ENCODE measurements at places on chromosomes 6 and 20. TPM values are rescaled to one million over a fixed set of nuclear protein-coding genes. Genes with fewer than 3 reads are reported as not detected.

- DNase-seq: no peak
Measured at GRCh38 chr6:157558487-157559200, 177.7 kb downstream of the ZDHHC14 start.

DNA sequence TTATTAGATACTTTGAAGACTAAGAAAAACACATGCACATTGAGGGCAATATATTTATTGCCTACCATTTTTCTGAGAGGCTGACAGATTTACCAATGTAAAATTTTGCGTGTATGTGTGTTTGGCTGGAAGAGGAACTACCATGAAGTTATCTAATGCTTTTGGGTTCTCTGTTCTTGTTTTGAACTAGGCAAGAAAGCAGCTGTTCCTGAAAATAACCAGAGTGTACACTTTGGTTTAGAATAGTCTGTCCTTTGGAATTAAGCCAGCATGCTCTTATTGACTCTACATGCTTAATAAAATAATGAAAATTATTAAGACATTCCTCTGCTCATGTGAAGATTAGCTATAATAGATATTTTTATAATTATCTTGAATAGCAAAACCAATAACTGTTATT lies 129.2 kb downstream of the MYB start:
- no peak for DNase-seq

DNA sequence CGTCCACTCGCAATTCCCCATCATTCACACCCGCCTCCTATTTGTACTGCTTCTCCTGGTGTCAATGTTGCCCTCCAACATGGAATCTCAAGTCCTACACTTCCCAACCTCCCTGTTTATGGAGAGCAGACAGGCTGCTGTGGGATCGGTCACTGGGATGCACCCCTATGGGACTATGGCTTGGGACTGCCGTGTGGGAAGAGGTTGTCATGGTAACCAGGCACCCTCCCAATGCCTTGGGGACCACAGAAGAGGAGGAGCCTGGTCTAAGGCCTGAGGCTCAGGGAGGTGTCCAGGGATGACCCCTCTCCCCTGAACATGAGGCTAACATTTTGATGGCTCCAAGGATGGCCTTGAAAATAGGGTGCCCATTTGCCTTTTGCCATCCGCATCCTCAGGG lies 116.6 kb upstream of the CST7 start:
- no peak for DNase-seq

GRCh38 chr6:37241775-37242428 lies 15.7 kb upstream of the TBC1D22B start:
- DNase-seq: no peak

GRCh38 chr6:74631564-74631963 lies 574.3 kb downstream of the COL12A1 start:
- DNase-seq: no peak

- no peak for DNase-seq
Measured at GRCh38 chr6:31874836-31875572, 3.8 kb downstream of the SLC44A4 start.

DNA sequence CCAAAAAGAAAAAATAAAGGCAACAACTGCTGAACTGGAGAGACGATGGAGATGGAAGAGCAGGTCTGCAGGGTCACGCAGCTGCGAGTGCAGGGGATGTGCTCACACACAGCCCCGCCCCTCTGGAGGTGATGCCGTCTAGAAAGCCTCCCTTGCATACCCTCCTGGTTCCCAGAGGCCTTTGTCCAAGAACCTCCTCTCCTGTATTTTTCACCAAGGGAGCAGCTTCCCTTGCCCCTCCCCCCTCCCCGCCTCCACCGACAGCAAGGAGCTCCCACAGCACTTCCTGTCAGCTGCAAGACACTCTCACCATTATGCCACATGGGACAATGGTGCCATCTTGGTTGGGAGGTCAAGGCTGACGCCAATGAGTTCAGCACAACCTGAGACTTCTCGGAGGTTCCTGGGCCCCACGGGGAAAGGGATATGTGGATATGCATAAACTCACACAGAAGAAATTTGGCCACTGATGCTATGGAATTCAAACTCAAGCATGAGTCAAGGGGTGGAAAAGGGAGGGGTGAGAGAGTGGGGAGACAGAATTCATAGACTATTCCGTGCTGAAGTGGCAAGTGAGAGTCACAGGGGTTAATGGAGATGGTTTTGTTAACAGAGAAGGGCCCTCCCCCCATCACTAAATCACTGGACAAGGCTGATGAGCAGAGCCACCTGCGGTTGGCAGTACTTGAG lies 132.9 kb downstream of the SCML4 start:
- DNase-seq: no peak

GRCh38 chr6:41459738-41460137 lies 86.4 kb upstream of the FOXP4 start:
- DNase-seq: no peak

DNA sequence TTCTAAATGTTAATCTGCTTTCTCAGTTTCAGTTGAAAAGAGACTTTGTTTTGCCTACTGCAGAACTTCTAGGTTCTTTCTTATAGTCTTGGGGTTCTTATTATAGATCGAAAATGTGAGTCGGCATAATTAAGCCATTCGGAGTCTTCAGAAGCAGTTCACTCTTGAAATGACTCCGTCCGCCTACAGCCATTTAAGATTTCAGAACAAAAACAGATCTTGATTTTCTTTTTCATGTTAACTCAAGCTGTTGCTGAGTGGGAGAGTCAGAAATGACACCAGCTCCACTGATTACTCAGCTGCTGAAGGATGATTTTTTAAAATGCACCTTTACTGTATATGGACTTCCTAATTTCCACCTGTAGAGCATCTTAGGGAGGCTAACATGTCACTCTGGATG lies 15.9 kb downstream of the PRDM1 start:
- DNase-seq: no peak

DNA sequence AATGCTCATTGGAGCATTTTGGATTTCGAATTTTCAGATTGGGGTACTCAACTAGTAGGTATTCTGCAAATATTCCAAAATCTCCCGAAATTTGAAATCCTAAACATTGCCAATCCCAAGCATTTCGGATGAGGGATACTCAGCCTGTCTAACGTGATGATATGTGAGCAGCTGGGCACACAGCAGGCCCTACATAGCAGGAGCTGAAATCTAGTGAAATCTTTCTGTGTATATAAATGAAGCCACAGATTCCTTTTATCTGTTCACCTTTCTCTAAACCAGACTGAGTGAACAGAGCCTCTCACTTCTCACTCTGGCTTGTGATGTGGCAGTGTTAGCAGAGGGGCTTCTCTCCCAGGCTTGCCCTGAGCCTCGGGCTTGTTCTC lies 17.8 kb downstream of the STX16 start:
- DNase-seq: no peak

Gene TDRD6
- total RNA-seq: 0.83 TPM

Gene MLN
- total RNA-seq: not detected

Gene BPIFA1
- total RNA-seq: not detected

Gene FERMT1
- total RNA-seq: 21.2 TPM
